ENCODE measurements at places on chromosomes 2 and 18.
A peak's percentile ranks its signal among the peaks of the same experiment; 100 is the strongest.

DNA sequence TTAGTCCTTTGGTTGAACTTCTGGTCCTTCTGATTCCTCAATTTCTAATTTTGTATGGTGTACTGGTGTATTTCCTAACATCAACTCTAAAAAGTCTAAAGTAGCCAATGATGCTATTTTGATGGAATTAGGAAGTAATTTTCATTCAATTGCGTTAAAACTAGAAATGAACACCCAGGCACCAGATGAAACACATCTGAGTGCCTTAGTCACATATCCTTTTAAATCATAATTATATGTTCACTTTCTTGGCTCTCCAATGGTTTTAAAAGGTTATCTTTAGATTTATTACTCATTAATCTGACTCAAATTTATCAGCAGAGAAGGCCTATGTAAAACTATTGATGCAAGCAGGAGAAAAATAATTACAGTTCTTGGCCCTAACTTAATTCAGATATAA is 119.7 kb downstream of the GAREM1 start:
- peak; percentile 32 for DNase-seq

GRCh38 chr2:231190531-231191197 is 7.8 kb upstream of the ARMC9 start:
- peak; percentile 61 for DNase-seq

GRCh38 chr18:24402209-24402785 is 4.7 kb upstream of the OSBPL1A start:
- no peak for DNase-seq

- DNase-seq, result no peak
Observed at GRCh38 chr2:171822525-171823322, 71.3 kb downstream of the SLC25A12 start.

GRCh38 chr2:32453242-32454062 is 96.6 kb downstream of the BIRC6 start:
- no peak for DNase-seq

GRCh38 chr2:239015218-239015900 is 167.5 kb downstream of the TWIST2 start:
- DNase-seq, result no peak

- no peak for DNase-seq
Observed at GRCh38 chr2:159275111-159275510, 11.4 kb downstream of the WDSUB1 start.

GRCh38 chr18:50158866-50159653 is 35.9 kb downstream of the MYO5B start:
- peak; percentile 73 for DNase-seq

All from kidney tubule cell (primary cell).